ENCODE measurements at places on chromosomes 4 and X. TPM values are rescaled to one million over a fixed set of nuclear protein-coding genes. Genes with fewer than 3 reads are reported as not detected.

The RAB33A gene
- 1.6 TPM for total RNA-seq

The IQCM gene
- not detected for total RNA-seq

The ARX gene
- total RNA-seq: not detected

The SYNPO2 gene
- total RNA-seq: 1.7 TPM

The COX7B gene
- total RNA-seq: 336 TPM

The PTPN13 gene
- 29.0 TPM for total RNA-seq

The TMEM47 gene
- total RNA-seq: 134 TPM

The SLC10A6 gene
- total RNA-seq: not detected

The NPNT gene
- not detected for total RNA-seq

The RS1 gene
- not detected for total RNA-seq

The NLGN4X gene
- total RNA-seq: not detected

The PRDM8 gene
- 5.7 TPM for total RNA-seq

The SSX1 gene
- not detected for total RNA-seq

The HAND2 gene
- total RNA-seq: 0.56 TPM

The RPL39 gene
- 716 TPM for total RNA-seq

GRCh38 chrX:16454926-16455325 is 195.0 kb upstream of the S100G start:
- no peak for DNase-seq

GRCh38 chrX:39058724-39059123 is 257.5 kb downstream of the MID1IP1 start:
- no peak for DNase-seq

- peak; percentile 91 for DNase-seq
Observed at GRCh38 chrX:154734061-154734781, 16.7 kb downstream of the GAB3 start.

- peak; percentile 47 for DNase-seq
Observed at GRCh38 chrX:24260842-24261550, 52.9 kb downstream of the SUPT20HL2 start.

DNA sequence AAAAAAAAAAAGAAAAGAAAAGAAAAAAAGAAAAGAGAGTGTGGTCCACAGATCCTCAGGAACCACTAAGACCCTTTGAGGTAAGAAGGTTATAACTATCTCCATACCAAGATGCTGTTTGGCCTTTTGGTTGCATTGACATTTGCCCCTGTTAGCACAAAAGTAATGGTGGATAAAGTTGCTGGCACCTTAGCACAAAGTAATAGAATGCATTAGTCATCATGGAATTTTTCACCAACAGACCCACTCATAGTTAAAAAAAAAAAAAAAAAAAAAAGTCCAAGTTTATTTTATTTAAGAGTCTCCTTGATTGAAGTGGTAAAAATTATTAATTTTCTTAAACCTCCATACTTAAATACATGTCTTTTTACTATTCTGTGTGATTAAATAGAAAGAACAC is 78.4 kb upstream of the RBPJ start:
- DNase-seq: peak; percentile 40

DNA sequence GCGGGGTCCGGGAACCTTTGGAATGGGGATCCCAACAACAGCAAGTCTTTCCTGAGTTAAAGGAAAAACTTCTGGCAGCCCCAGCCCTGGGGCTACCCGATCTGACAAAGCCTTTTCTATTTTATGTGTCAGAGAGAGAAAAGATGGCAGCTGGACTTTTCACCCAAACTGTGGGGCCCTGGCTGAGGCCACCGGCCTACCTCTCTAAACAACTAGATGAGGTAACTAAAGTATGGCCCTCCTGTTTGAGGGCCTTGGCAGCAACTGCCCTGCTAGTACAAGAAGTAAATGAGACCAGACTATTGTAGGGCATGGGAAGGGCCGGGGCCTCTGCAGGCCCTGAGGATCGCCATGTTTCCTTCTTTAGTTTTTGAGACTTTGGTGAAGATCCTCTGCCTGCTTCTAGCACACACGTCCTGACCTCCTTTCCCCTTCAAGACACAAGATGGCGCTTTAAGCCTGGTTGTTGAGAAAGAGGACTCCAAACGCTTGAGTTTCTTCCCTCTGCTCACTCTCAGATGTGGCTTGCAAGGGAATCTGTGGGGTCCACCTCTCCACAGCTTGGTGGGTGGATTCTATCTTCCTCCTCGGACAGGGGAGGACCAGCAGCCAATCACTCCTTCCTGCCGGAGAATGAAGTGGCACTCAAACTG is 18.5 kb upstream of the DRD5 start:
- peak; percentile 55 for DNase-seq

DNA sequence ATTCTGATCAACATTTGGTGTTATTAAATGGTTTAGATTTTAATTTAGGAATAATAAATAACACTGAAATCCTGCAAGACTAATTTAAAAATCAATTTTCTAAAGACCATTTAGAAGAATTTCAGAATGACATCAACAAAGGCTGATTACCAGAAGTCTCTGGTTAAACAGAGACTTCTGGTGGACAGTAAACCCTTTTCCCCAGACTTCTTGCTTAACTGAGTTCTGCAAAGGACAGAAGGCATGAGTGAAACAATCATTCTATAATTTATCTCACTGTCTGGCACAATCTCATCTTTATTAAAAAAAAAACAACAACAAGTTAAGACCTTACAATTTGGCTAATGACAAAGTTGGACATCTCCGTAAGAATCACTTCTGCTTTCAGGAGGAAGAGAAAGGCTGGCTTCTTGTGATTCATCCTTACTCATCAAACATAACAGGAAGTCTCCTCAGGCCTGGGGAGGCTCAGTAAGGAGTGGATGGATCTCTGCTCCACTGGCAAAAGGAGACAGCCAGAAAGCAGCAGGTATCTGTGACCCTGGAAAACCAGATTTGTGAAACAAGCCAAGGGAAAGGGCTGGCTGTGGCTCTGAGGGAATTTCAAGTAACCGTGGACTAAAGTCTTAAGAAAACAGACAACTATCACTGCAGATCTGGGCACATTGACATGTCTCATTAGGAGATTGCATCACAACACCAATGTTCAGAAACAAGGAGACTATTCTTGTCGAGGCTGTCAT is 908 bp upstream of the TLR6 start:
- peak; percentile 94 for DNase-seq

- DNase-seq: no peak
Observed at GRCh38 chrX:47583240-47583861, 1.1 kb downstream of the TIMP1 start.

DNA sequence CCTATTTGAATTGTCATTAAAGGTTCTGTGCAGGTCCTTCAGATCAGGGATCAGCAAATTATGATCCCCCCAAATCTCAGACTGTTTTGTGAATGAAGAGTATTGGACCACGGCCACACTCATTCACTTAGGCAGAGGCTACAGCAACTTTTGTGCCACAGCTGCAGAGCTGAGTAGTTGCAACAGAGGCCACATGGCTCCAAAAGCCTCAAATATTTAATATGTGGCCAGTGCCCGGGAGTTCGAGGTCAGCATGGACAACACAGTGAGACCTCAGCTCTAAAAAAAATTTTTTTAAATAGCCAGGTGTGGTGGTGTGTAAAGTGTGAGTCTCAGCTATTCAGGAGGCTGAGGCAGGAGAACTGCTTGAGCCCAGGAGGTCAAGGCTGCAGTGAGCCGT is 100.7 kb downstream of the NSUN7 start:
- no peak for DNase-seq

GRCh38 chrX:105323928-105324327 is 103.4 kb upstream of the TEX13A start:
- DNase-seq: peak; percentile 40

GRCh38 chr4:92843784-92844183 is 540.0 kb downstream of the GRID2 start:
- DNase-seq: no peak

DNA sequence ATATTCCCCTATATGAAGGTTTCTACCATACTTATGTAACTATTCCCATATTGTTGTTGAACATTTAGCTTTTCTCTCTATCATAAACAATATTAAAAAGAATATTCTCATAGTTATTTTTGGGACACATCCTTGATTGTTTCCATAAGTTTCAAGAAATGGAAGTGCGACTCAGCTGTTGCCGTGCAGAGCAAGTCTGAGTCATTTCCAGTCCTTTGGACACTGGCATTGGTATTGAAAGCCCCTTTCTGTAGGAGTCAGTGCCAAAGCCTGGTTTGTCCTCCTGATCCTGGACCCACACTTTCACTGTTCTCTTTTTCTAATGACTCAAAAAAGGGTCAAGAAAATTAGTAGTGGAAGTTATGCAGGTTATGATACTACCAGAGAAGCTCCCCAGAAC is 108.3 kb upstream of the DIAPH2 start:
- DNase-seq: peak; percentile 43

GRCh38 chrX:107768051-107768450 is 7.5 kb downstream of the TSC22D3 start:
- DNase-seq: no peak

DNA sequence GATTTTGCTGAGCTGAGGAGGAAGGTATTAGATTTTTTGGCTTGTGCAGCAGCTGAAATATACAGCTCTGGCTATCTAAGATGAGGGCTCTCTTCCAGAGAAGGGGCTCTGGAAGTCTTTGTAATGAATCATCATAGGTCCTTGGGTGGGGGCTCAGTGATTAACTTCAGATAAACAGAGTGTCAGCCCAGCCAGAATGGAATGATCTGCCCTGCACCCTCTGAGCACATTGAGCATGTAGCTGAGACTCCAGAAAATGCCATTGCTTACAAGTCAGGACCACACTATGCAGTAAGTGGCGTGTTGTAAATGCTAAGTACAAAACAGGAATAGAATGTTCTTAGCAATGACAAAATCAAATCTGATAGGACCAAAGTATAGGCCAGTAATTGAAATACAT is 836.0 kb downstream of the PDHA2 start:
- no peak for DNase-seq

DNA sequence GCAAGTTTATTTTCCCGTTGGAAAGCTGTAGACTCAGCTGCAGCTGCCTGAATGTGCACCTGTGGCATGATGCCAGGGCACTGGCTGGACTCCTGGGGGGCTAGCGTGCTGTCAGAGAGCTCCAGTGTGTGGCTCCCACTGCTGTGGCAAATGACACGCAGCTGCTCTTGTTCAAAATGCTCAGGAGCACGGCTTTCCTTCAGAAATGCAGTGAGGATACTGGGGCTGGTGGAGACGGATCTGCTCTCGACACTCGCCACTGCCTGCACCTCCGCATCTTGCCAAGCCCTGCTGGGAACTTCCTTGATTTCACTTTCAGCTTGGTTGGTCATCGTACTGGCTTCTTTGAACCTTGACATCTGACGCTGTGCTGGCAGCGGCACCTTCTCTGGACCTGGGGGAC is 58.7 kb downstream of the GPRIN3 start:
- no peak for DNase-seq

GRCh38 chrX:53599781-53600396 is 86.6 kb downstream of the HUWE1 start:
- DNase-seq: no peak

- DNase-seq: no peak
Observed at GRCh38 chr4:148737061-148737770, 295.0 kb upstream of the NR3C2 start.

DNA sequence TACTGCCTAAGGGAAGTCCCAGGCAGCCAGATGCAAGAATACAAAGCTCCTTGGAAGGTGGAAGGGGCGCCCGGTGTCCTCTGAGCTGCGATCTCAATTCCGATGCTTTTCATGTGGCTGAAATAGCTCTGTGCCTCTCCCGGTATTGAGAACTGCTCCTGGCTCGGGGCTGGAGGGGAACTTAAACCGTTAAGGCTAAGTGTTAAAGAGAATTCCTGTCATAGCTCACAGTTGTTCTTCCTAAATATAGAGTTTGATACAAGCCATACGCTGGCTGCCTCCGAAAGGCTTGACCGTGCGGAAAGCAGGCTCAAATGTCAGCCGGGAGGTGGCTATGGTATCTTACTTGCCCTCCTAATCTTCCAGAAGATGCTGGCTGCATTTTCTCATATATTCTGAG is at the start of gene SMPX:
Gene SMPX (minus strand): TSS at position 157 of the 400 bp plus-strand sequence. CDS start 3,826 bp downstream, outside the sequence.
- no peak for DNase-seq

Measured in IMR-90 (cell line).